ENCODE measurements at places on chromosomes 1 and 21.

DNA sequence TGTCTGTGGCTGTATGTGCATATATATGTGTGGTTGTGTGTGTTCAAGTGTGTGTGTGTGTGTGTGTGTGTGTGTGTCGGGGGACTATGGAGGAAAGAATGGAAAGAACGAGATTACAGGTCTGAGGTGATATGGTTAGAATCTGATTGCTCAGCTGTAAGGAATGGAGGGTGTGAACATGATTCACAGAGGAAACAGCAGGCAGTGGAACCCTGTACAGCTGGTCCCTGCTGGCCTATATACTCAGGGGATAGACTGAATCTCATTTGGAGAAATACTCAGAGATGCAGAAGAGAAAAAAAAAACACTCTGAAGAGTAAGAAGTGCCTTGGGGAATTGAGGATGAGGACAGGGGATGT lies 180.1 kb upstream of the ESRRG start:
- peak; percentile 66 for DNase-seq

DNA sequence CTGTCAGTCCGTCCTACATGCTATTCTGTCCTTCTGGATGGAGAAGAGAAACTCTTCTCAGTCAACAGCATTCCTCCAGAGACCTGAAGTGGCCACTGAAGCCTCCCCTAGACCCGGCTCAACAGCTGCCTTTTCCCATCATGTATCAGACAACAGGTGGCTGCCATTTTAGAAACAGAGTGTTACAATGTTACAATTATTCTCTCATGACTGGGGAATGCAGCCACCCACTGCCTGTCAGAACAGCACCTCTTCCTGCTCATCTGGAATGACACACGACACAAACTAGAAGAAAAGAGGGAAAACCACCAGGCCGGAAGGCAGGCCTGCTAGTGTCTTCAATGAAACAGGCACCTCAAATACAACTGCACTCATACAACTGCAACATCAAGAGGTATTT lies 105.3 kb downstream of the PGBD5 start:
- DNase-seq, result no peak

GRCh38 chr1:17195731-17196130 lies 9.2 kb upstream of the PADI1 start:
- no peak for DNase-seq

DNA sequence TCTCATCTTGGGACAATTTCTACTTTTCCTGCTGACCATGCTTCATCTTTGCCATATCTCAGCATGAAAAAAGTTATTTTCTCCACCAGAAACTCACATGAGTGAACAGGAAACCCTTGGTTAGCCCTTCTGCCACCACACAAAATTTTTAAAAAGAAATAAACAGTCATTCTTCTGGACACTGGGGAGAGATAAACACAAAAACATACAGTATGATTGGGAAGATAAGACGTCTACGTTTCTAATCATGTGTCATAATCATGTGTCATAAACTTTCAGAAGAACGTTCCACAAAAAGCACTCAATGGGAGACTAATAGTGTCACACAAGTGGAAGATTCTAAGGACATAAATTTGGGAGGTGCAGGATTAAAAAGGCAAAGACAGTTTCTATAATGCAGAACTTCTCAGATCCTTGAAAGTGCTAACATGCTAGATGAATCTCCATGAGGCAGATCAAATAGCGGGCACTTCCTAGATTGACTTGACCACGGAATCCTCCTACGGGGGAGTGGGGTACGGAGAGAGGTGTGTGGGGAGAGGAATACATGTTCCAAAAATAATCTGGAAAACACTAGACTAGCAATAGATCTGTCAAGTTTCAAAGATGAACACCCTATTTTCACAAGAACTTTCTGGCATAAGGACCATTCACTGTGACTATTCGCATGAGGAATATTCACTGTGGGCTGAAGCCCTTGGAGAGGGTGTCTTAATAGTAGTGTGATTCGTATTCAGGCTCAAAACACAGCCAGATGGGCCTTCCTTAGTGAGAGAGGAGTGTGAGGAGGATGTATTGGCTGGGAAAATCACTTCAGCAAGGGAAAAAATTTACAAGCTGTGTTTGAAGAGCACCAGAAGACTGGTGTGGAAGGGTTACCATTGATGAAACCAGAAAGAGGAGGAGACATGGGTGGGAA lies 206.7 kb downstream of the SETD4 start:
- DNase-seq, result no peak

GRCh38 chr1:170559166-170559565 lies 27.2 kb downstream of the GORAB start:
- DNase-seq, result no peak

GRCh38 chr1:246888522-246888921 lies 43.2 kb downstream of the AHCTF1 start:
- DNase-seq, result no peak

DNA sequence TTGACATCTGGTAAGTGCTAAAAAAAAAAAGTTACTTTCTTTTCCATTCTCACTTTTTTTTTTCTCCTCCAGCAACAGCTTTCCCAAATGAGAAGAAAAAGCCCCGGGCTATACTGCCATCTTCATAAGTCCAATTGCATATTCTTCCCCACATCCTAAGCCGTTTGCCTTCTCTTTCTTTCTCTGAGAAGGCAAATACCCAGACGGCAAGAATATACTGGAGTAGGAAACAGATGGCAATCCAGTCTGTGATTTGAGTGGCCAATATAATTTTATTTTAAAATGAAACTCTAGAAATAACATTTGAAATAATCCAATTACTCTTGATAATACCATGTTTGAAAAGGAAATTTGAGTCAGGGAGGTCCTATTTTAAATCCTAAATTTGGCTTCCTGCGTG lies 44.6 kb upstream of the GREM2 start:
- no peak for DNase-seq

DNA sequence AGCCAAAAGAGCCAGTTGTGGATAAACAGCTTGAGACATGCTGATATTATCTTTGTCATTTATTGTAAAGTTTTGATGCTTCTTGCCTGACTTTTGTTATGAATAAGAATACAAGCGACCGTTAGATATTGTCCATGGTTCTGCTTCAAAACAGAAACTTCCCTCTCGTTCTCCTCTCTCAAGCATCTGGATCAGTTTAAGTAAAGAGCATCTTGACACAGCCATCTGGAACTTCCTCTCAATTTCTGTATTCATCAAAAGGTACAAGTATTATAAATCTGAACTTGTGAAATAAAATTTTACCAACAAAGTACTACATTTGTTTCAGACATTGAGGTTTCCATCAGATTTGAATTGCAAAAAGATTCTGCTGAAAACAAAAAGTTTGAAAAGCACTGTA lies 36.4 kb upstream of the CLDN14 start:
- no peak for DNase-seq

GRCh38 chr1:23122023-23122748 lies 46.5 kb downstream of the LUZP1 start:
- peak; percentile 33 for DNase-seq

DNA sequence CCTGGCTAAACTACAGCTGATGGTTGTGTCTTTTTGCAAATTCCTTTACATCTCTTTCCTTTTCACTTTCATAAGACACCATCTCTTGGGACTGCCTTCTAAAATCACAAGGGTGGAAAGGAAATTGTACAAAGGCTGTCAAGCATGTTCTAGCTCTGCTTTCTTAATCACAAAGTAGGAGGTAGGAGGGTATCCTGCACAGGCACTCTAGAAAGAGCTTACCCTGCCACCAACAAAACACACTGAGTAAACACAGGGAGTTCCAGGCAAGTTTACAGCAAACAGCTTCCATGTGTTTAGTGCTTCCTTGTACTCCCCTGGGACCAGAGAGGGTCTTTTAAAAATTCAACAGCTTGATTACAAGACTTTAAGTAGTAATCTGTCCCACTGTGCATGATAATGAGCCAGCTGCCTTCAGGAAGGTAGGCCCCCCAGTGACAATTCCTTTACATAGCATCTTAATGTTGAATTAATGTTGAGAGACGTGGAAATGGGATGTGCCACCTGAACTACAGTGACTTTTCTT lies 2.4 kb downstream of the PLPP3 start:
- DNase-seq, result no peak

DNA sequence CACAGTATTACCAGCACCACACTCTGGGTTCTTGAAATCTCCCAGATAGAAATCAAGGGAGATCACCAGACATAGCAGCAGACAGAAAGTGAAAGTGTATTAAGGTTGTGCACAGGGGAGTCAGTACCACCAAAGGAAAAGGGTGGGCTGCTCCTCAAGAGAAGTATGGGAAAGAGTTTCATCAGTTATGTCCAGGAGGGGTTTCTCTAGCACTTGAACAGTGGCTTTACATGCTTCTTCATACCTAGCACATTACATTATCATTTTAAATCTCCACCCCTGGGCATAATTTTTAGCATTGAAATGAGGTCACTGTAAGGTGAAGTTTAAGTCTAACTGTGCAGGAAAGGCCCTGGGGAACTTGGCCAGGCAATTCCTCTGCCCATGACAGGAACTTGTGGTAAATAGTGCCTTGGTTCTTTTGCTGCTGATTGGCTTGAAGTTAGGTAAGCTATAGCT lies 601.0 kb downstream of the NUF2 start:
- DNase-seq, result no peak

GRCh38 chr21:33754481-33754880 lies 112.2 kb downstream of the ITSN1 start:
- DNase-seq, result no peak

- peak; percentile 56 for DNase-seq
Observed at GRCh38 chr1:46446646-46447498, 42.8 kb upstream of the DMBX1 start.

DNA sequence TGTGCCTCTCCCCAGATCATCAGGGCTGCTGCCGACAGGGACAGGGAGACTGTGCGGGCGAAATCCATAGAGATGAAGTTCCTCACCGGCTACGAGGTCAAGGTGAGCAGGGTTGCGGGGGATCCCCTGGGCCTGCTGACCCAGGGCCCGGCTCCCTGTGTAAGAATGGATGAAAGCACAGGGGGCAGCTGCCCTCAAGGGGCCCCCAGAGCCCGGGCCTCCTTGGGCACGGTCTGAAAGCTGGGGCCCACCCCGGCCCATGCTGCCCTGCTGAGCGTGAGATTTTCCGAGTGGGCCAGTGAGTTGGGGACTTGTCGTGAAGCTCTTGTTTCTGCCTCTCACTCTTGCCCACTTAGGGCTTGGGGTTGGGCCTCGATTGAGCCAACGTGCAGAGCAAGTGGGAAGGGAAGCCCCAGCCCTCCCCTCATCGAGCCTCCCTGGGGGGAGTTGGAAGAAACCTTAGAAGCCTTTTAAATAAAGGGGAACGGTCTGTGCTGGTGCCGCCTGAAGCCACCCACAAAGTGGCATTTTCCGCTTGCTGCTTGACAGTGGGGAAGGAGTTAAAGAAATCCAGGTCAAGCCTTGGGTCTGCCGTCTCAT lies 45.2 kb downstream of the COQ8A start:
- no peak for DNase-seq

DNA sequence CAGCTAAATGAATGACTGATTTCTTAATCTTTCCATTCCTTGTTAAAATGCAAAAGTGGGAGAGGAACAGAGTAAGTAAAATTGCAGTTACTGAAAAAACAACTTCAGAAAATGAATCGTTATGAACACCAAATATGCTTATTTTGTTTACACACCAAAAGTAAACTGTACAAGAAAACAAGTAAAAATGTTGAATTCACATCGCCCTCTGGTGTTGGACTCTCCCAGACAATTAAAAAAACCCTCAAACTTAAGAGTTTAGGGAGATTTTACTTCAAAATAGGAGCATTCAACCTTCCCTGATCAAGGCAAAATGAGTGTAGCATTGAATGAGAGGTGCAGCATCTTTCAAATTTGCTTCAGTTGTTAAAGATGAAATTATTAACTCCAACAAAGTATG lies 19.4 kb upstream of the ESRRG start:
- peak; percentile 9 for DNase-seq

GRCh38 chr1:18285538-18285924 lies 177.9 kb downstream of the IGSF21 start:
- DNase-seq, result no peak

GRCh38 chr1:241156231-241156965 lies 200.6 kb downstream of the RGS7 start:
- DNase-seq, result peak; percentile 0

GRCh38 chr1:181033128-181033798 lies 520 bp upstream of the MR1 start:
- DNase-seq, result peak; percentile 47

DNA sequence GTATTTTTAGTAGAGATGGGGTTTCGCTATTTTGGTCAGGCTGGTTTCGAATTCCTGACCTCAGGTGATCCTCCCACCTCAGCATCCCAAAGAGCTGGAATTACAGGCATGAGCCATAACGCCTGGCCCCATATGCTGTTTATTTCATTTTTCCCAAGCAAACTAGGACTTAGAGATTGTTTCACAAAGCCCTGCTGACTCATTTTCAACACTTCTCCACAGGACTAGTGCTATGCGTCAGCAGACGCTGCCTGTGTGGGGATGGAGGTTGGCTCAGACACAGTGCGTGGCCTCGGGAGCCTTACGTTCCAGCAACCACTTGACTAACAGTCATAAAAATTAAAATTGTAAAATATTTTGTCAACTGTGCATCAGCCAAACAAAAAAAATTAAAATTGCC lies 22.7 kb downstream of the PKNOX1 start:
- DNase-seq, result peak; percentile 98

DNA sequence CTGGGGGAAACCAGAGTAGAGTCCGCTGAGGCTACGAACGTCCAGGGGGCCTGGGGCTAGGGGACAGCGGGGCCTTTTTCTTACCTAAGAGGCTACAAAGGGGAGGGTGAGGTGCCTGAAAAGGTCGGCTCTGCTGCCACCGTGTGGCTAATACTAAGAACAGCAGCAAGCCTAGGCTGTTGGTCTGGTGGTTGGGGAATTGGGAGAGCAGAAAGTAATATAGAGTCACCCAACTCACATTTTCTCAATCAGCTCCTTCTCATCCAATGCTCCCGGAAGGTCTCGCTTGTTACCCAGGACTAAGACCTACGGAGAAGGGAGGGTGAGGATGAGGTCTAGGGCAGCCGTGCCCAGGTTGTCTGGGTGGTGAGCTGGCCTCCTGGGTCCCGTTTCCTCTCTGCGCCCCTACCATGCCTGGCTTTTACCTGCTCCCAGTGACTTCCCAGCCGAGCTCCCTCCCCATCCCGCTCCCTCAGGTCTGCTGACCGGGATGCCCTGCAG lies 9.3 kb downstream of the ARL8A start:
- peak; percentile 52 for DNase-seq

DNA sequence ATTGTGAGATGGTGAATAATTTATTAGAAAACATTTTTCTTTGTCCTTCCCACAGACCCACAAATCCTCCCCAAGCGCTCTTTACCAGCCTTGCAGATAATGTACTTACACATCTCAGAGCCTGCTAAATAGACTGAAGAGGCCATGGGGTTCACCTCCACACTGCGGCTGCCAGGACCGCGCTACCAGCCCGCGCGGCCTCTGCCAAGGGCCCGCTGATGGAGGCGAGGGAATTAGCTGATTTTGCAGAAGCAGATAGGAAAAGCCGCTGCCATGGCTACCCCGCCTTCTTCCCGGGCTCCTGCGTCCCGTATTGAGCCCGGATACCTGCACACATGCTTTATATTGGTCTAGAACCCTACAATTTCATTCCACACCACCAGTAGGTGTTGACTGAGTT lies 248.0 kb upstream of the FOXD3 start:
- no peak for DNase-seq
